ENCODE measurements at places on chromosomes 12 and 14. TPM values are rescaled to one million over a fixed set of nuclear protein-coding genes. Genes with fewer than 3 reads are reported as not detected.

Gene CLEC7A
- total RNA-seq, result not detected

Gene DEPDC4
- 0.43 TPM for total RNA-seq

Gene LMNTD1
- total RNA-seq, result 0.26 TPM

Gene MYF6
- total RNA-seq, result not detected

Gene C1S
- total RNA-seq, result 28.8 TPM

Gene CPNE8
- not detected for total RNA-seq

Gene CNPY2
- 269 TPM for total RNA-seq

Gene KRT7
- total RNA-seq, result 65.0 TPM

Data from HFFc6 (cell line).